ENCODE measurements at places on chromosomes 3 and 15.

DNA sequence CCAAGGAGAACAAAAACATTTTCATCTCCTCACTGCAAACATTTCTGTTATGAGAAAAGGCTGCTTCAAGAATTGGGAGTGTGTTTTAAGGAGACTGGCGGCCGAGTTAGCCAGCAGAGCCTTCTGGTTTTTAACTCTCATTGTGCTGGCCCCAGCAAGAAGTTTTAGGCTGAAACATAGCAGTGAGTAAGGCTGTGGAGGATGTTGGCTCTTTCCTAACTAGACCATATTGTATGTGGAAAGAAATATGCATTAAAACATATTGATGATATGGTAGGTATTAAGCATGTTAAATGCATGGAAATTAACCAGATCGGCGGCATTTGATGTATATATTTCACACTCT is 90.7 kb downstream of the TIGIT start:
- DNase-seq, result no peak

GRCh38 chr3:13296662-13297061 is 123.5 kb downstream of the NUP210 start:
- no peak for DNase-seq

DNA sequence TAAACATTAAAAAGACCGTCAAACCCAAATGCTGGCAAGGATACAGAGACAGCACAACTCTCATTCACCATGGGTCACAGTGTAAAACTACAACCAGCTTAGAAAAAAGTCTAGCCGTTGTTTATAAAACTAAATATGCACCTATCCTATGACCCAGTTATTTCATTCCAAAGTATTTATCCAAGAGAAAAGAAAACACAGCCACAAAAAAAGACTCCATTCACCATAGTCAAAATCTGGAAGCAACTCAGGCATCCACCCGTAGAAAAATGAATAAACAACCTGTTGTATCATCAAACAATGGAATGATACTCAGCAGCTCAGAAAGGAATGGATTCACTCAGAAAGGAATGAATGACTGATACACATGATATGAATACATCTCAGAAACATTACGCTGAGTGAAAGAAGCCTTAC is 28.6 kb downstream of the PLD1 start:
- DNase-seq, result no peak

DNA sequence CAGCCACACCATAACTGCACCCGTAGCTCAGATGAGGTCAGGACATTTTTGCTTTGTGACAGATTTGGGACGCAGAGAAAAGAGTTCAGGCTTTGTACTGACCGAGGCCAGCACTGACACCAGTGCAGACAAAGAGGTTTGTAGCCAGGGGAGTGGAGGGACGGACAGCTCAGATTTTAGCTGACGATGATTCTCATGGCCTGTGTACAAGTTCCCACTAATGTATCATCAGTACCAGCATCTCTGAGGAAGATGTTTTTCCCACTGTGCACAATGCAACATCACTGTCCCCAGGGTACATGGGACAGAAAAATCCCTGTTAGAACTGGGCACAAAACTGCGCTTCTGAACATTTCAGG is 112.7 kb downstream of the SLCO3A1 start:
- DNase-seq, result no peak

DNA sequence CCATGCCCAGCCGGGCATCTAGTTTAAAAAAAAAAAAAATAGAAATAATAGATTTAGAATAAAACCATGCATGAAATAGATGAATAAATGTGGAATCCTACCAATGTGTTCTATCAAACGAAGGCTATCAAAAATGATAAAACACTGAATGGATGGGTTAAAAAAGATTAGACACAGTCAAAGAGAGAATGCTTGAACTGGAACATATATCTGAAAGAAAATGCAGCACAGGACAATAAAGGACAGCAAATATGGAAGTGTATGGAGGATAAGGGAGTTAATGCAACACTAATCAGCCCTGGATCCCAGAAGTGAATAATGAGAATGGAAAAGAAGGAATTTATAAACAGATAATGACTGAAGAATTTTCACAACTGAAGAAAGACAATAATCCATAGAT is 571.7 kb downstream of the GRM7 start:
- DNase-seq, result no peak

DNA sequence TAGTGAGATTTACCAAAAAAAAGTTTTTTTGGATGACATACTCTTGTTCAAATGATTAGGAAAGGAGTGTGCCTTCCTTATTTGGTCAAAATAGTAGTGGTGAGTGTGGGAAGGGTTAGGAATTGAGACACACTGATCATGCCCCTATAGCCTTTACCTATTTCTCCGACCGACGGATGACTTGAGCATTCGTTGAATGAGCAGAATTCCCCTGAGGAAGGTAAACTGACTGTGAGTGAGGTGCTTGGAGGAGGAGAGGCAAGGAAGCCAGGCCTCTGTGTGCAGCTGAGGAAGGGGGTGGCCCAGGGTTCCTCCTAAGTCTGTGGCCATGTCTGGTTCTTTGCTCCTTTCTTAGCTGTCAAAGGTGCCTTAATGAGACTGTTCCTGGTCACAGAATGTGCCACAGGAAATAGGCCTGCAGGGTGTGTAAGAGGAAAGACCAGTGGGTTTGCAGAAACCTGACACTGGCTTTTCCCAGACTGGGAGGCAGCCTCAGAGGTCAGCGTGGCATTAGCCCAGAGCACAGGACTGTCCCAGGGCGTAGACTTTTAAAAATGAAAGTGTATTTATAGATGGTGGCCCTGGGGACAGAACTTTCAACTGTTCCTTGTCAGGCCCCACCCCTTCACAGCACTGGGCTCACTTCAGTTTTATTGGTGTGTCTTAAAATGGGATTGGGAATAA is 307.7 kb upstream of the C2CD4B start:
- no peak for DNase-seq

DNA sequence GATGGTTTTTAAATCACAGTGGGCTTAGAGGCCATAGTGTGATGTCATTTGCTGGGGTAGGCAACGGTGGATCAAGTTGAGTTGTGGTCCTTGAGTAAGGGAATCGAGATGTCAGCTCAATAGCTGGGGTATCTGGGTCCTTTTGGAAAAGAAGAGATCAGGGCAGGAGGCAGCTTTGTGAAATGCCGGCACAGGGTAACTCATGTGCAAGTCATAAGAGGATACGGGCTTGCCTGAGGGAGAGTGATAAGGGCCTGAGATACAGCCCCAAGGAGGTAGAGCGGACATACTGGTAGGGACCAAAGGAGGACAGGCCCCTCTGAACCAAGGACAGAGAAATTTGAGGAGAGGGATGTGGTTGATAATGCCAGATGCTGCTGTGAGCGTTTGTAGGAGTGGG is 4.2 kb upstream of the FAM131A start:
- DNase-seq, result no peak

DNA sequence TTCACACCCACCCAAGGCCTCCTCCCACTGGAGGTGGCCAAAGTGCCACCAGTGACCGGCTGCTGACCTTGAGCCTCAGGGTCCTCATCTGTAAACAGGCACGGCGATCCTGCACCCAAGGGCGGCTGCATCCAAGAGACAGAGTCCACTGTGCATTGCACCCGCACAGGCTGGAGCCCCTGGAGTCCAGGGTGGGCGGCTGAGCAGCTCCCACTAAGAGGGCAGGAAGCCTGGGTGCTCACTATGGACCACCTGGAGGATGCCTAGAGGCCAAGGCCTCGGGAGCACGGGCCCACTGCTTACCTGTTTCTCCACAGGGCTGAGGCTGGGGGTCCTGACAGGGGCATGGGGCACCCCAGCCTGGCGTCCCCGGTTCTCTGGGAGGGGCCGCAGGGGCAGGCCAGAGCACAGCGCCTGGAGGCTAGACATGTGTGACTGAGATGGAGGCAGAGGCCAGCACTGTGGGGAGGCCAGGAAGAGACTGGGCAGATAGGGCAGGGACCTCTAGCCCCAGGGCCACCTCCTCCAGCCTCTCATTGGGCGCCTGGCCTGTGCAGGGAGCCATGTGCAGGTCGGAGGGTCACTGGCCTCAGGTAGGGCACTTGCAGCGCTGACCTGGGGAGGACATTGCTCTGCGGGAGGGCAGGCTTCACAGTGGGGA is at the start of gene UROC1:
Gene UROC1, minus strand, starts transcription at position 483 of the 661 bp plus-strand sequence. Its CDS starts 54 bp downstream, at position 429.
- peak; percentile 96 for DNase-seq

DNA sequence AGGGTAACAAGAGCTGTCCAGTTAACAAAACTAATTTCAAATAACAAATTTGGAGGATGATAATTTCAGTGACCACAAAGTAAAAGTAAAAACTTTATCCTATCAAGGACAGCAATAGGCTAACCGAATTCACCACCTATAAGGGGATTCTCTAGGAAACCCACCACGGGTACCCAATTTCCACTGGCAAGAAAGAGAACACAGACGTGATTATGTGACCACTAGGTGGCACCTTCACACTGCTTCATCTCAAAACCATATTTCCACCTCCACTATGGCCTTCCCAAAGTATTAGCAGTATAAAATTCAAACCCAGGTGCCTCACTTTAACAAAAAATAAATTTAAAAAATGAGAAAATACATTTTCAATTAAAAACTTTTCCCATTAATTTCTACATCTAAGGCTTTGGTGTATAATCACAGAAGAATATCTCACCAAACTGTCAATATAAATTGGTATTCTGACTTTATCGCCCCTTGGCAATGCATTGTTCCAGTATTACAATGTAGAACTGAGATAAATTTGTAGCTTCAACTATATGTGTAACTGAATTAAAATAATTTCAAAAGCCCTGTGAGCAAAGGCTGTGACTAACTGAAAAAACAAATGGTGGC is 96.5 kb downstream of the FSIP1 start:
- no peak for DNase-seq

GRCh38 chr3:96491868-96492267 is 322.5 kb upstream of the EPHA6 start:
- DNase-seq, result no peak

DNA sequence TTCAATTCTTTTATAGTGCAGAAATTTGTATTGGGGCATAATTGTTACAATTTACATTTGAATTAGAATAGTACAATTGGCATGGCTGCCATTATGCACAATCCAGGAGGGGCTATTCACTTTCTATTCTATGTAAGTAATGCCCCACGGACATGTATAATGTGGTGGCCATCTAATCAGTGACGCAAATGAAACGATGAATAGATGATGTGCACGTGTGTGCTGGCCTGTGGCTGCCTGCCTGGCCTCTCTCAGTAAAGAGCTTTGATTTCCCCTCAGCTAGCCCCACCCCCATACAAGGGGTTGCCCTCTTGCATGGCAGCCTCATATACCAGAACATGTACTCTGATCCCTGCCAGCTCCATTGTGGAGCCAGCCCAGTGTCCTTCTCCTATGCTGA is 86.5 kb downstream of the BOC start:
- DNase-seq, result no peak

DNA sequence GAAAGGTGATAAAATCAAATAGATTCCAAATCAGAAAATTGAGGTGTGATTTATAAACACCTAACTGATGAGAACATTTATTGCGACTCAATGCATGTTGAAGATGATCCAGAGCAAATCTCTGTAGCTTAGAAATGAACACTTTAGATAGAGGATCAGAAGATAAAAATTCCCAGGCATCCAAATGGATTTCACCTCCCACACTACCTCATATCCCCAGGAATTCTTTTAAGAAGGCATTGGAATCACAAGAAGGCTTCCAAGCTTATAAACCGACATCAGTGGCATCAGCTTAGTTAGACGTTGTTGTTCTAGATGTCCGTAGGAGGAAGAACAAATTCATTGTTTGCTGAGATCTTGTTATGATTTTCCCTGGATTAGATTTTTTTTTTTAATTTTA is 154.4 kb downstream of the EBLN2 start:
- DNase-seq, result no peak

DNA sequence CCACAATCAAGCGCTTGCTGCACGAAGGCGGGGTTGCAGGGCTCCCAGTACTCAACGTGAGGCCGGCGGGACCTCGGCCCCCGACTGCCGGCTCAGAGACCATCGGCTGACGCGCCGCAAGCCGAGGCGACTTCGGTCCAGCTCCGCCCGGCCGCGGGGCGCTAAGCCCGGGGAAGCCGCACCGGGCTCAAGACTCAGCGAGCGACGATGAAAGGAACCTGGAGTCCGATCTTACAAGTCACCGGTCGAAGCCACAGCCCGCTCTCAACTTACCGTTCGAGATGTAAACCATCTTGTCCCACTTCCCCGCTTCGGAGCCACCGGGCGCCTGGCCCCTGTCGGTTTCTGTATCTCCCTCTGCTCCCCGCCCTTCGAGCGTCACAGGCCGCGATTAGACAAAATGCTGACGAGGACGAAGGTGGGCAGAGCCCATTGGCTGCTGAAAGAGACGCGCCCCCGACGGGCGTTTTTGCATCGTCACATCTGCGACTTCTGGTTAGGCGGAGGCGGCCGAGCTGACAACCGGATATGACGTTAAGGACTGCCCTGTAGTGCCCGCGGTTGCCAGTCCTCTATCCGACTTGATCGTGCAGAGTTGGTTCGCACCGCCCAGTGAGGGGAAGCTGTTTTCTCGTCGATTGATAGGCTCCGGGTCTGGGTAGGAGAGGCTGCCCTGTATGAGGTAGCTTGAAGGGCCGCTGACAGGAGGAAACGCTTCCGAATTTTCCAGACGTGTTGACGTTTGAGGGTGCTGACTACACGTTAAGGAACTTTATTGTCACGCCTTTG is at the start of gene SELENOK:
Gene SELENOK, minus strand, starts transcription at position 363 of the 789 bp plus-strand sequence.
- DNase-seq, result peak; percentile 100

DNA sequence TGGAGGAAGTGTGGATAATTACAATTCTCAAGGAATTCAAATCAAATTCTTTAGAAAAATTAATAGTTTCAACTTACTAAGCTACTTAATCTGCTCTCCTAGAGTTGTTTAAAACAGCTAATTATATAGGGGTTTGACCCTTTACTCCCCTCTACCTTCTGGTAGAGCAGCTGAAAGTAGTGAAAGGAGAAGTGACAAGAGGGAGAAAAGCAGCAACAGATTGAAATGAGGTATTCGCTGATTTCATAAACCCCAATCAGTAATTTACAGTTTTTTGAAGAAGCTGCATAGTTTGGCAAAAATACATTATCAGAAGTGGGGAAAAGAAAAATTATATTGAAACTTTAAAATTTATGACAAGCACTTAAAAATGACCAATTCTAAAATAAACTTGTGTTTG is 52.8 kb downstream of the ZMAT3 start:
- DNase-seq, result no peak

- DNase-seq, result no peak
These were observed 8.2 kb downstream of the PCSK6 start for GRCh38 chr15:101481381-101481705.

- DNase-seq, result no peak
These were observed 100.3 kb downstream of the SMAD6 start for GRCh38 chr15:66802025-66803001.

- DNase-seq, result no peak
These were observed 89.6 kb downstream of the FILIP1L start for GRCh38 chr3:100024520-100025303.

DNA sequence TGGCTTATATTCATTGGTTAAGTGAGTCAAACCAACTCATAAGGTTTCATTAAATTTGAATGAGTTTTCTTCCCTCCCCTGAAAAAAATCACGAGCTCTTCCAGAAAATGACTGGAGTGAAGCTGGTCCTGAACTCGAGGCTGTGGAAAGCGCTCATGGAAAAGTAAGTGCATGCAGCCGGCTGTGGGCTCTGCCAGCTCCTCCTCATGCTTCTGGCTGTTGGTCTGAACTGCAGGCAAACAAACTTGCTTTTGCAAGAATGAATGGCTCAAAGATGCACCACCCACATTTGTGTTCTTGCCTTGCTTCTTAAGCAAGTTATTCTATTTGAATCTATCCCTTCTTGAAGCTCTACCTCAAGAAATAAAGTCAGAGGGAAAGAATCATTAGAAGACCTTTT is 6.2 kb downstream of the ETV5 start:
- DNase-seq, result no peak

- no peak for DNase-seq
These were observed 39.3 kb downstream of the KLHL6 start for GRCh38 chr3:183515968-183516851.

All from right lobe of liver (tissue), 6 donors.